ENCODE measurements at places on chromosomes 6 and 20.

- H3K27me3 ChIP-seq, result no peaks in the 10 kb centered on the region
- no peaks in the 10 kb centered on the region for H3K36me3 ChIP-seq
These were observed 32.5 kb upstream of the MEI4 start for GRCh38 chr6:77620278-77620882.

DNA sequence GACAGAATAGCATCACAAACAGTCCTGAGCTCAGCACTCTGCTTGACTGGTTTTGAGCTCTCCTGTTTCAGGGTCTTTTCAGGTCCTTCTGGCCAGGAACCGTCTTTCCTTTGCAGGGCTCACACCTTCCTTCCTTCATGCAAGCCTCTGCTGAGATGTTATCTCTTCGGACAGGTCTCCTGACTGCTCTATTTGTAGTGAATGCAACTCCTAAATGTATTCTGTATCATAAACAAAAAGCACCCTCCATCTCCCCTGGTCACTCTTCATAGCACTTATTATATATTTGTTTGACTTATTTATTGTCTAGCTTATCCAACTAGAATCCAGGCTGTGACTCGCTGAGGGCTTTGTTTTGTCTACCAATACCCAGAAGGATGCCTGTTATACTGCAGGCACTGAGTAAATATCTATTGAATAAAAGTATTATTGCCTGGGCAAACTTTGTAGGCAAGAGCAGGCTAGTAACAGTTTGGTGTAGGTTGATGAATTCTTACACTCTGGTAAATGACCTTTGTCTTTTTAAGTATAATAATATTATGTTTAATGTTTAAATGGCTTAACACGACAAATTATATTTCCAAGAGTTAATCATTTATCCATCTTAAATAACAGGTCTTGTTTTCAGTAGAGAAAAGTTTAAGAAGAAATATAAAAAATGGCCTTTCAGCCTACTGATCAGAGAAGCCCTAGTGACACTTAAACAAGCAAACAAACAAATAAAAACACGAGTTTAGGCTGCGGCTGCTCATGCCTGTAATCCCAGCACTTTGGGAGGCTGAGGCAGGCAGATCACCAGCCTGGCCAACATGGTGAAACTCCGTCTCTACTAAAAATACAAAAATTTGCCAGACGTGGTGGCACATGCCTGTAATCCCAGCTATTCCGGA is 199.7 kb downstream of the BCAS1 start:
- H3K4me1 ChIP-seq, result peaks cover 80% of the 10 kb centered on the region
- no peaks in the 10 kb centered on the region for H3K36me3 ChIP-seq
- no peaks in the 10 kb centered on the region for H3K27me3 ChIP-seq
- no peak overlapping the region for H3K4me3 ChIP-seq
- peak overlapping the region; percentile 47 for H3K27ac ChIP-seq

- H3K4me3 ChIP-seq, result no peak overlapping the region
- no peaks in the 10 kb centered on the region for H3K27me3 ChIP-seq
- no peaks in the 10 kb centered on the region for H3K4me1 ChIP-seq
- H3K36me3 ChIP-seq, result no peaks in the 10 kb centered on the region
These were observed 652.5 kb upstream of the EPHA7 start for GRCh38 chr6:94071835-94072234.

GRCh38 chr6:23086100-23086499 is 516.7 kb downstream of the HDGFL1 start:
- DNase-seq, result no peak
- H3K4me1 ChIP-seq, result no peaks in the 10 kb centered on the region
- no peak overlapping the region for H3K27ac ChIP-seq
- H3K4me3 ChIP-seq, result no peak overlapping the region
- H3K27me3 ChIP-seq, result no peaks in the 10 kb centered on the region

DNA sequence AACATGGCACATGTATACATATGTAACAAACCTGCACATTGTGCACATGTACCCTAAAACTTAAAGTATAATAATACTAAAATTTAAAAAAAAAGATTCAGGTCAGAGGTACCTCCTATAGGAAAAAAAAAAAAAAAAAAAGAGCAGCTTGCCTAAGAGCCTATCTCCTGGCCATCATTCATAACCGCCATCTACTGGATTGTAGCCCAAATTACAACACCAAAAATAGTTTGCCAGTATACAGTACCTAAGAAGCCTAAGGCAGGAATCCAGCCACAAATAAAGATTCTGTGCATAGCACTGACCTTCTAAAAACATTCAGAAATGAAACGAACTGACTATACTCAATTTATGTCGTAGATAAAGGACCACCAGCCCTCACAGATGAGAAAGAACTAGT is 438.4 kb upstream of the ADGRB3 start:
- no peak overlapping the region for H3K4me3 ChIP-seq
- H3K4me1 ChIP-seq, result no peaks in the 10 kb centered on the region
- H3K27me3 ChIP-seq, result no peaks in the 10 kb centered on the region
- H3K27ac ChIP-seq, result no peak overlapping the region
- DNase-seq, result no peak

DNA sequence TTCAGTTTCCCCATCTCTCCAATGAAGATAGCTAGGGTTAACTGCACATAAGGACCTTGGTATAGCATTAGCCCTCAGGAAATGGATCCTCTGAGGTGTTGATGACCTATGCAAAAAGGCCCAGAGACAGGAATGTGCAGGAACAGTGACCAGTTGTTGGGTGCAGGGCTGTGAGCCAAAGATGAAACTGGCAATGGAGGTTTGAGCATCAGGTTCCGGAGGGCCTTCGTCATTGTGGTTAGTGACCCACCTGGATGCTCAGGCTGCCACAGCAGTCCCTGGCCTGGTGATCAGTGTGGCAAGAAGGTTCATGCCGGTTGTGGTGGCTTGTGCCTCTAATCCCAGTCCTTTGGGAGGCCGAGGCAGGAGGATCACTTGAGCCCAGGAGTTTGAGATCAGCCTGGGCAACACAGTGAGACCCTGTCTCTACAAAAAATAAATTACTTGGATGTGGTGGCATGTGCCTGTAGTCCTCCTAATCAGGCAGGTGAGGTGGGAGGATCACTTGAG is 43.7 kb downstream of the TM9SF4 start:
- no peak overlapping the region for H3K27ac ChIP-seq
- H3K27me3 ChIP-seq, result no peaks in the 10 kb centered on the region
- no peaks in the 10 kb centered on the region for H3K4me1 ChIP-seq
- DNase-seq, result no peak
- H3K4me3 ChIP-seq, result no peak overlapping the region

DNA sequence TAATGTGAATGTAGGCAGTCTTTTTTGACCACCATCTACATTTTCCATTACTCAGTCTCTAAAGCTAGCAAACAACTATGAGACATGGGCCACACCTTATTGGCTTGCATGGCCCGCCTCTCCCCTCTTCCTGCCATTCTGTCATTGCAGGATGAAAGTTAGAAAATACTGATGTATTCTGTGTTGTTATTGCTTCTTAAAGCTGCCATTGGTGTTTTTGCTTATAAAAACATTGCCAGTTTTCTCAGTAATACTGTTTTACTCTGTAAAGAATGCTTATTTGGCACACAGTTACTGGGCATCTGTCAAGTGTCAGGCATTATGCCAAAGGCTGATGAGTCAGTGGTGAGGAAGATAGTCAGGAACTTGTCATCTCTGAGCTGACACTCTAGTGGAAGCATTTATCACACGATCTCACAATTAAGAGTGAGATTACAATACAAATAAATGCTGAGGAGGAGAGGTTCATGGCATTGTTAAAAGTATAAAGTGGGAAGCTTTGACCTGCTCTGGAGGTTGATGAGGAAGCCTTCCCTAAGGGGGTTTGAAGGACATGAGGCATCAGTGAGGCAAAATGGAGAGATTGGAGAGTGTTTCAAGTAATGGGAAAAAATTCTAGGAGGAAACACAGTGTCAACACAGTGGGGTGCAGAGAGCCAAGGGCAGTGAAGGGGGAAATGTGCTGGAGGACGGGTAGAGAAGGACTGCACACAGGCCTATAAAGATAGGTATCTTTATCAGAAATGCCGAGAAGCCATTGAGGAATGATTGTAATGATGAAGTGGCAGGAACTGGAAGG is 14.7 kb downstream of the KLHL32 start:
- H3K27ac ChIP-seq, result no peak overlapping the region
- H3K4me1 ChIP-seq, result no peaks in the 10 kb centered on the region
- no peak for DNase-seq
- H3K27me3 ChIP-seq, result no peaks in the 10 kb centered on the region

DNA sequence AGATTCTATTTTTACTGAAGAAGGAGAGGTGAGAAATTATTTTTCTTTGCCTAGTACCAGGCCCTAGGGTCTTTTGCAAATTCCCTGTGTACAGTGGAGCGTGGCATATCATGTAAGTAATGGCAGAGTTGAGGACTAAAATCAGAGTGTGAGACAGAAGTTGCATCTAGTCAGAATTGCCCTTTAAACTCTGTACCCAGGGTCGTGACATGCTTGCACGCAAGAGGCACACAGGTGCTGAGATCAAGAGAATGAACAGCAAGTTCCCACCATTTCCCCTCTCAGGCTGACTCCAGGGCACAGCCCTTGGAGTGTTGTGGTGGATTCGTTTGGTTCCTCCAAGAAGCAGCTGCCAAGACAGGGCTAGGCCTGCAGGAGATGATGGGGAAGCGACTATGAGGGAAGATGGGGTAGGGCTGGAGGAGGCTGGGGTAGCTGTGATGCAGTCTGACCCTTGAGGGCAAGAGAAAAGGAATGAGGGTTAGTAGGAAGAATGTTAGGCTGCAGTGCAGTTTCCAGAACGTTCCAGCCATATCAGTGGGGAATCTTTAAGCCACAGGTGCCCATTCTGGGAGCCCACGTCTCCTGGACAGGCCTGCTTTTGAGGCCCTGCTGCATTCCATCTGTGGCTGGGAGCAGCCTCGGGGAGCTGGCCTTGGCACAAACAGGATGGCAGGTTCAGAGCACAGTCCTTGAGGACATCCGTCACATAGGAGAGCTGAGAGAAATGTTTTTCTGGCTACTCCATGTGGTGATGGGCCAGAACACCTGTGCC is 6.9 kb downstream of the NELFCD start:
- H3K4me1 ChIP-seq, result peaks cover 25% of the 10 kb centered on the region

- H3K4me3 ChIP-seq, result no peak overlapping the region
- H3K27ac ChIP-seq, result no peak overlapping the region
- H3K4me1 ChIP-seq, result peaks cover 11% of the 10 kb centered on the region
- H3K36me3 ChIP-seq, result no peaks in the 10 kb centered on the region
- H3K27me3 ChIP-seq, result no peaks in the 10 kb centered on the region
These were observed 16.5 kb upstream of the RBPJL start for GRCh38 chr20:45289942-45290676.

DNA sequence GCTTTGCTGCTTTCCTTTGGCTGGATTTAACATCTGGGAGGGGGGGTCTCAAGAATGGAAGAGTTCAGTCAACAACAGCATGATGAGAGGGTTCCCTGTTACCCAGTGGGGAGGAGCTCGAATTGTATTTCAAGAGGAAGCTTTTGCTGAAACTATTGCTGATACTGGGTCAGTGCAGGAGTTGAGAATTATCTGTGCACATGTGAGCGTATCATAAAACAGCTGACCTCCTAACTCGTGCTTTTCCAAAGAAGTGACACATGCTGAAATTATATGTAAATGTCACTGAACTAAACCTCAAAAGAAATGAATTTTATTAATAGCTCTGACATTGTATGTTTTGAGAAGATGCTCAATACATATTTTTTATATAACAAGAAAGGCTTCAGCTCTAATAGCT is 96.3 kb downstream of the PHF3 start:
- no peak overlapping the region for H3K27ac ChIP-seq
- H3K36me3 ChIP-seq, result no peaks in the 10 kb centered on the region
- no peaks in the 10 kb centered on the region for H3K27me3 ChIP-seq
- no peak for DNase-seq

DNA sequence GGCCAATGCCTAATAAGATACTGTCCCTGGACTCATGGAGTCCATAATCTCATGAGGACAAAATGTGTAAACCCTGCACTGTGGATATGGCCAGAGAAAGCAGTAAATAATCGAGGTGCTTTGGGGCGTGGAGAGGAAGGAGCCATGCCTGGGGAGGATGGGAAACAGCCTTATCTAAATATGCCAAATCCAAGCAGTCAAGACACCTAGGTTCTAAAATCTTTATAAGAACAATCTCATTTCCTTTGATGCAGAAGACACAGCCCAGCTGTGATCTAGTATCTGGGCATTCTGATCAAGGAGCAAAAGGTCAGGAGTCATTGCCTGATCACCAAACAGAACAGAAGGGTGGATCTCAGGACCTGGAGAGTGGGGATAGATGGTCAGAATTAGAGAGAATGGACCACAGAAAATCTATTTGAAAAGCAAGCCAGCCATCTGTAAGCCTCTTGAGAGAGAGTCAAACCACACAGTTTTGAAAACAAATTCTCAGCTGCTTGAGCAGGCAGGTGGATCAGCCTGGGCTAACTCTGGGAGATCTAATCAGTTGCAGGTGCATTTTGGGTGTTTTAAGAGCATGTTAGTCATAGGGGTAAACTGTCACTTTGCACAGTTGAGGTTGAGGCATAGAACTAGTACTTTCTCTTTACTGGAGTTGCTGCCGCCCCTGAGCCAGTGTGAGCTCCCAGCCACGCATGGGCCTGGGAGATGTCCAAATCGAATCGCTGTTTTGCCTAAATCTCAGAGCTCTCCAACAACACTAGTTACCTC is 130.8 kb upstream of the TNFAIP3 start:
- no peaks in the 10 kb centered on the region for H3K36me3 ChIP-seq
- peaks cover 16% of the 10 kb centered on the region for H3K4me1 ChIP-seq
- DNase-seq, result peak; percentile 71
- H3K4me3 ChIP-seq, result no peak overlapping the region
- H3K27ac ChIP-seq, result peak overlapping the region; percentile 18
